ENCODE measurements at places on chromosomes 12 and 14.
A peak's percentile ranks its signal among the peaks of the same experiment; 100 is the strongest.

DNA sequence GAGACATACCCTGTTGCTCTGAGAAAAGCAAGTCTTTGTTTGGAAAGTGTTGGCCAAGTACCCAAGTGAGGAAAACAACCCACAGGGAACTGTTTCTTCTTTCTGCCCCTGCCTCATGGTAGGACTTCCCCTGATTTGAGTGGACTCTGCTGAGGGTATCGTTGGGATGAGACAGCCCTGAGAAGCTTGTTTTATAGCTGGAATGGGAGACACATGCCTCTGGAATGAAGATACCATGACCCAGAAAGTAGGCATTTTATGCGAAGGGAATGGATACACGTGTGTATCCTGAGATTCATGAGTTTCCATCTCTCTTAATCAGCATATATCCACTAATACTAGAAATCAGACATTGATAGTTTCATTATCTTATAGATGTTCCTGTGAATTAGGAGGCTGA lies 382.3 kb downstream of the ATP23 start:
- DNase-seq: no peak

GRCh38 chr14:94042433-94043091 lies 16.4 kb downstream of the OTUB2 start:
- DNase-seq: no peak

DNA sequence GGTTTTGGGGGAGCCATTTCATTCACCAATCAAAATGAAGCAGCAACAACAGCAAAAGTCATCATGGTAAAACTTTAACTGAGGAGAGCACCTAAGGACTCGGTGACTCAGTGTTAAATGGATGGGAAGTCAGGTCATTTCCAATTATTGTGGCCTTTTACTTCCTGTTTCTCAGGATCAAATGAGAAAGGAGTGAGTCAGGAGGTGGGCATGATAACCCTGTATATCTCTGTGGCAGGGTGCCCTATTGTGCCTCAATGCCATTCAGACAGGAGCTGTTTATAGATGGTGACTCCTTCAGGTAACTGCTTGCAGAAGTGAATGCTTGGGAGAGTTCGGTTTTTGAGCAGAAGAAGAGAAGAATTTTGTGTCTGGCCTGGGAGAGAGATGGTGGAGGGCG lies 135.5 kb upstream of the CPM start:
- DNase-seq: no peak

DNA sequence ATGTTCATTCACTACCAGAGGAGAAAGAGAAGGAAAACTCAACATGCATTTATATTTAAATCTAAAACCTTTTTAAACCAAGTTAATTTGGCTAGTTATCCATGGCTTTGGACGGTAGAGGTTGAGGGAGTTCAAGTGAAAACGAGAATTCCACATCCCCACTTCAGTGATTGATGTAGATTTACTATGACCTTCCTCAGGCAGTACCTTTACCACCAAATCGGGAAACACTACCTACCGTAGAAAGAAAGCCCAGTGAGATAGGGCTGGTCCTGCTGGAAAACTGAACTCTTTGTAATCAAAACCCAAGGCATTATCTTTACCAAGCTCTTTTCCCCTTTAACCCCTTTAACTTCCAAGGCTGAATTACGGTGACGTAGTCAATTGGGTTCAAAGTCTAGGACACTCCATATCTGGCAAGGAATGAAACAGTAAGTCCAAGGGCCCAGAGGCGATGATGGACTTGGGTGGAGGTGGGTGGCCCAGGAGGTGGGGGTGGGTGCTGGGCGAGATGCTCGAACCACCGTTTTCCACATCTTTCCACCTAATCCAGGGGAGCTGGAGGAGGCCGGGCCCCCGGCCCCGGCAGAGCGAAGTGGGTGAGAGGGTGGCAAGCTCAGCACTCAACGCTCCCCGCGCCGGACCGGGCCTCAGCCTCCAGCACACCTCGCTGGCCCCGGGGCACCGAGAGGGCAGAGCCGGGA lies 618 bp downstream of the SEC23A start:
- DNase-seq: peak; percentile 87

GRCh38 chr14:32102152-32102787 lies 25.2 kb downstream of the ARHGAP5 start:
- DNase-seq: no peak

DNA sequence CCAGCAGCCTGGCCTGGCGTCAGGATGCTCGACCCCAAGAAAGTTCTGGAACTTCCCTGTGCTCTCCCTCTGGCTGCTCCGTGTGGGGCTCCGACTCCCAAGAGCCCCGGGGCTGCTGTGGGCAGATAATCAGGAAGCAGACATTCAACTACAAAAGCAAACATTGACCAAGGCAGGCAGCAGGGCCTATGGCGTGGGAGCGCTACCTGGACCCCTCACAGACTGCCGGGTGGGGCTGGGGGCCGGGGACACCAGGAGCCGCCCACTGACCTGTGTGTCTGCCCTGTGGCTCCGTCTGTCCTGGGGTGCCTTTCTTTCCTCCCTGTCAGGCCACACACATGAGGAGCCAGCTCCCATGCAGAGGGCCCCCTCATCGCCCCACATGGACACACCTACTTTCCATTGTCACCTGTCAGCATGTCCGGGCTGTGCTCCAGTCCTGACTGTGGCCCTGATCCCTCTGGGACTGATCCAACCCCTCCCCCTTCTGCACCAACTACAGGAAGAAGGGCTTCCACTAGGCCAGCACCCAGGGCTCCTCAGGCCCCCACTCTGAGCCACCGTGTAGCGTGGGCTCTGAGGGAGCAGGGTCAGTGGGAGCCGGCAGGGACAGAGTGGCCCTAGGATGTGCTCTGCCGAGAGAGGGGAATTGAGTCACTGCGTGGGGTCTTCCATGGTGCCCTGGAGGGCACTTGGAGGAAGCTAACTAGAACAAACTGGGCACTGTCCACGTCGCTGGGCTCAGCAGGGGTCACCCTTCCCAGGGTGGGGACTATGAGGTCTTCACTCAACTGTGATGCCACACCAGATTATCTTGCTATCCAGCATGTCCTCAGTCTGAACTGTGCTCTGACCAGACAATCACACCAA lies 215.4 kb upstream of the C14orf180 start:
- DNase-seq: no peak

- DNase-seq: no peak
Observed at GRCh38 chr12:107326237-107326636, 232.9 kb upstream of the CRY1 start.

- peak; percentile 20 for DNase-seq
Observed at GRCh38 chr14:73168691-73169090, 32.4 kb downstream of the PSEN1 start.

DNA sequence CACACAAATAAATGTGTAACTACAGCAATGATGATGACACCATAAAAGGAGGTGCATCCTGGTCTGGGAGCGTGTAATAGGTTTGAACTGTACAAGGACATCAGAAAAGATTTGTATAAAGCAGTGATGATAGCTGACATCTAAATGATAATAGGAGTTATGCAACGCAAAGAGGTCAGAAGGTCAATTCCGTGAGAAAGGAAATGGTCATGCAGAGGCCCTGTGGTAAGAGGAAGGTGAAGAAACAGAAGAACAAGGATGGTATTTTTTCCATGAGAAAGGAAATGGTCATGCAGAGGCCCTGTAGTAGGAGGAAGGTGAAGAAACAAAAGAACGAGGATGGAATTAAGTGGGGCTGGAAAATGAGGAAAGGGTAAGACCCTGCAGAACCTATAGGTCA lies 106.7 kb upstream of the TMPO start:
- DNase-seq: no peak

DNA sequence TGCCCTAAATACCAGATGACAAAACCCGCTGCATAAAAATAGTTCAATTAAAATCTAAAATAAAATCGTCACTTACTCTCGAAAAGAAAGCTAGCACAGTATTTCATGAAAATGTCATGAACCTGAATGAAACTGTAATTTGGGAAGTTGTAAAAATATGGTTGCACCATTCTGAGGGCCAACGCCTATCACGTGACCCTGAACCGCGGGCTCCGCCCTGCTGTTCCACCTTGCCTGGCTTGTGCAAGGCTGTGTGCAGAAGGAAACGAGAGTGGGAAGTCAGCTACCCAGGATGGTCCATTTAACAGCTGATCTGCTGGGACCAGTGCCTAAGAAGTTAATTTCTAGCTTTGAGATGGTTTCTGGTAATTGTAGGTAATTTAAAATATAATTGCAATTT lies 91.7 kb upstream of the BMP4 start:
- no peak for DNase-seq

- no peak for DNase-seq
Observed at GRCh38 chr12:54444206-54444605, 25.1 kb upstream of the ITGA5 start.

DNA sequence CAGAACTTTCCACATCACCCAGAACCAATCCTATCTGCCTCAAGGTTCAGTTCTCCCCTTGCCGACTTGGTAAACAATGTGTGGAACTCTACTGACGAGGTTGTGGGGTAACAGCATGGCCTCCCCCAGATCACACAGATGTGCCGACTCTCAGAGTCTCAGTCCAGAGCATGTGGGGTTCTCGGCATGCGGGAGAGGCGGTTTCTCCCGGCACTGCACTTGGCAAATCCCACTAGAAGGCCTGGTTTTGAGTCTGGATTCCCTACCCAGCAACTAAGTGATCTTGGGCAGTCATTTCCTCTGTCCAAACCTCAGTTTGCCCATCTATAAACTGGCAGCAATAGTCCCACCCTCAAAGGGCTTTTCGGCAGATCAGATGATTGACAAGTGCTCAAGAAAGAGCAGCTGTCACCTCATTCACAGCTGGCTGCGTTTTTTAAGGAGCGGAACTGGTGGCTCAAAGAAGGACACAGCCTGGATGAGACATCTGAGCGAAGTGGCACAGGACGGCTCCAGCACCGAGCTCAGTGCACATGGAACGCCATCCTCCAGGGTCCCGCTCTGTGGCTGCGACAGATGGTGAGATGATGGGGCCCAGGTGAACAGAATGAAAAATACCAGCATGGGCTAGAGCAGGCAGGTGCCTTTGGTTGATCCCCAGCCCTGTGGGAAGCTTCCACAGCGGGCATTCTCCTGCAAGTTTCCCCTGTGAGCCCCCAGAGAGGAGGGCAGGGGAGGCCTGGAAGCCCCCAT lies 7.3 kb downstream of the TESC start:
- DNase-seq: no peak

DNA sequence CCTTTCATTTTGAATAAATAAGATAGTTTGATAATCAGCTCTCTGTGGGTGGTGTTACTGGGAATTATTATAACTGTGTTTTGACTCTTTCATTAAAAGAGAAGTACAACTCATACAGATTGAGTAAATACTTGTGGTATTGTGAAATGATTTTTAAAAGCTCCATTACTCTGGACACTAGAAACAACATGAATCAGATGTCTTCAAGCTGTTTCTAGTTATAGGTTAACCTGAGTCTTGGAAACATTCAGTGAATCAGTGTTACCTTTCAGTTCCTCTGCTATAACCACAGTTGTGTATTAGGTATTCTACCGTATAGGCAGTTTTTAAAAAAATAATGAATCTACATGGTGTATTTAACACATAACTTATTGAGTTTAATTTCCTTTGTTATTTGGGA lies 128.4 kb upstream of the SSTR1 start:
- no peak for DNase-seq

GRCh38 chr14:73477618-73478266 lies 13.0 kb upstream of the RIOX1 start:
- no peak for DNase-seq

DNA sequence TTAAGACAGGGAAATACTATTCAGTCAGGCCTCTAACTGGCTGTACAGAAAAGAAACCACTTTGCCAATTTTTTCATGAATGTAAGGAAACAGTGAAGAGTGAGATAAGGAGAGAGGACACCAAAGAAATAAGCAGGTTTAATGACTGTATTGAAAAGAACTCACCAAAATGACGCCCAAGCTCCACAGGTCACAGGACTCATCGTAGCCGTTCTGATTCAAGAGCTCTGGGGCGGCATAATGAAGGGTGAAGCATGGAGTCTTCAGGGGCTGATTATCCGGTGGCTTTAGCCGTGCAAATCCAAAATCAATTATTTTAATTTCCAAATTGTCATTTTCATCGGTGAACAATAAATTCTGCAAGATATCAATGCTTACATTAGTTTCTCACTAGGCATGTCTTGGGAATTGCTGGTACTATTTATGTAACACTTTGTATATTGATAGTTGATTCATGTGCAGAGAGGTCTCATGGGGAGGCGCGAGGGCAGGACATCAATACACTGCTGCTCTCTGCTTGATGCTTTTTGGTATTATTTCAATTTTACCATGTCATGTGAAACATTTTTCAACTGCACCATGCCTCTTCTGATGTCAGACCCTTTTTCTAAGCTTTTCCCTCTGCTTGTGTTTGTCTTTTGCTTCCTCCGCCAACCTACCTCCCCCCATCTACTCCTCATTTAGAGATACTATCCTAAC lies 74.2 kb upstream of the TTC7B start:
- no peak for DNase-seq

DNA sequence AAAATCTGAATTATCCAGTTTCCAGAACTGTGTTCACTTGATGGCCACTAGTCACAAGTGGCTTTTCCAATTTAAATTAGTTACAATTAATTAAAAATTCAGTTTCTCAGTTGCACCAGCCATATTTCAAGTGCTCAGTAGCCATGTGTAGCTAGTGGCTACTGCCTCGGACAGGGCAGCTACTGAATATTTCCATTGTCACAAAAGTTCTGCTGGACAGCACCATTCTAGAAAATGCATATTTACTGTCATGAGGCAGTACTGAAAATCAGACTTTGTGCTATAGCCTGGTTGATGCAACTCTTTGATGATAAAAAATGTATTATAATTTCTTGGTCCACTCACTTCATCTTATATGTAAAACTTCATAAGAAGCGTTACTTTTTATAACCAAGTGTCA lies 11.5 kb upstream of the OVCH1 start:
- no peak for DNase-seq

GRCh38 chr14:59961518-59962062 lies 41.6 kb downstream of the LRRC9 start:
- no peak for DNase-seq

- DNase-seq: no peak
Observed at GRCh38 chr12:49705479-49706134, 1.6 kb downstream of the FMNL3 start.

DNA sequence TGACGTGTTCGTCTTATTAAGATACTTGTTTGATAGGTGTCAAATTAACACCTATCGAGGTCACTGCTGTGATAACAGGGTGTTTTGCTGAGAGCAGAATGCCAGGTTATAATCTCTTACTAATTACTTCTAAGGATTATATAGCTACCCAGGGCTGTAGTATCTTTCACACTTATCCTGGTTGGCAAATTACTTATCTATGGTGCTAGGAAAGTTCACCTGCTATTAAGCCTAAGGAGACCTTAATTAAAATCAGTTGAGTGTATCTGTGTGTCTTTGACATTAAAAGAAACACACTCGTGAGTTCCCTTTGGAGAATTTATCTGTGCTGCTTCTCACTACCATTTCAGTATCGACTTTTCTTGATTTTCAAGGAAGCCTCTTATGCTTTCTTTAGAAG lies 301.6 kb upstream of the SLC16A7 start:
- DNase-seq: no peak

All from vagina (tissue), 2 donors.